ENCODE measurements at places on chromosomes 1 and 21. TPM values are rescaled to one million over a fixed set of nuclear protein-coding genes. Genes with fewer than 3 reads are reported as not detected.

RBM15 gene
- polyA plus RNA-seq = 1.9 TPM

MPC2 gene
- polyA plus RNA-seq = 153 TPM

UBXN10 gene
- 0.17 TPM for polyA plus RNA-seq

CLCA2 gene
- polyA plus RNA-seq = not detected

TENT5C gene
- polyA plus RNA-seq = 2.7 TPM

BTG2 gene
- polyA plus RNA-seq = 17.6 TPM

EPHA8 gene
- 0.01 TPM for polyA plus RNA-seq

PRDM16 gene
- polyA plus RNA-seq = 0.04 TPM

- H3K27ac ChIP-seq = peak overlapping the region; percentile 47
- no peak for DNase-seq
- H3K27me3 ChIP-seq = no peaks in the 10 kb centered on the region
- peaks cover 27% of the 10 kb centered on the region for H3K4me1 ChIP-seq
Observed at GRCh38 chr1:59156526-59157199, 140.2 kb upstream of the FGGY start.

GRCh38 chr1:228003461-228004330 is 3.1 kb upstream of the WNT3A start:
- no peaks in the 10 kb centered on the region for H3K36me3 ChIP-seq
- no peaks in the 10 kb centered on the region for H3K4me1 ChIP-seq
- DNase-seq = no peak
- H3K4me3 ChIP-seq = no peak overlapping the region
- no peak overlapping the region for H3K27ac ChIP-seq
- H3K27me3 ChIP-seq = peaks cover 52% of the 10 kb centered on the region

- DNase-seq = no peak
- no peaks in the 10 kb centered on the region for H3K27me3 ChIP-seq
- no peaks in the 10 kb centered on the region for H3K4me1 ChIP-seq
- H3K36me3 ChIP-seq = no peaks in the 10 kb centered on the region
Observed at GRCh38 chr1:115245227-115245626, 92.8 kb downstream of the NGF start.

- H3K36me3 ChIP-seq = no peaks in the 10 kb centered on the region
- H3K27ac ChIP-seq = no peak overlapping the region
- no peak for DNase-seq
- H3K4me3 ChIP-seq = no peak overlapping the region
- H3K27me3 ChIP-seq = no peaks in the 10 kb centered on the region
Observed at GRCh38 chr1:55747408-55747841, 532.3 kb upstream of the USP24 start.

DNA sequence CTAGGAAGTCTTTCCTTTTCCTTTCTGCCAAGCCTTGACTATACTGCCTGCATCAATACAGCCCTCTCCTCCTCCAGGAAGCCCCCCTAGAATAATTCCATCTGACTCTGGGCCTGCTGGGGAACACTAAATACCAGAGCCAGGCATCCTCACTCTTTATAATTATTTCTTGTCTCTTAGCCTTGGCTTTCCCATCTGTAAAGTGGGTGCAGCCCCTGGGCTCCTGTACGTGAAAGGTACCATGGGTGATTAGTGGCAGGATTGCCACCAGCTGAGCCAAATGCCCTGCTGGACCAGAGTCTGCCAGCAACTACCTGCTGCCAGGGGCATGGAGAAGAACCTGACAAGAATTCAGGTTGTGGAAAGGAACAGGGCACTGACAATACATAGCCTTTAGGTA is 58.7 kb downstream of the LGR6 start:
- no peaks in the 10 kb centered on the region for H3K36me3 ChIP-seq
- H3K4me3 ChIP-seq = no peak overlapping the region
- H3K4me1 ChIP-seq = no peaks in the 10 kb centered on the region
- DNase-seq = no peak

GRCh38 chr1:16189003-16189402 is 23.4 kb downstream of the ARHGEF19 start:
- no peaks in the 10 kb centered on the region for H3K36me3 ChIP-seq
- no peak overlapping the region for H3K27ac ChIP-seq
- H3K4me1 ChIP-seq = no peaks in the 10 kb centered on the region
- no peak overlapping the region for H3K4me3 ChIP-seq
- DNase-seq = no peak

GRCh38 chr1:233730380-233730779 is 116.5 kb downstream of the KCNK1 start:
- no peak overlapping the region for H3K27ac ChIP-seq
- DNase-seq = no peak
- no peak overlapping the region for H3K4me3 ChIP-seq
- H3K4me1 ChIP-seq = no peaks in the 10 kb centered on the region

GRCh38 chr1:17012775-17013490 is 1.2 kb upstream of the ATP13A2 start:
- H3K4me3 ChIP-seq = no peak overlapping the region
- DNase-seq = peak; percentile 15
- peaks cover 4% of the 10 kb centered on the region for H3K36me3 ChIP-seq

DNA sequence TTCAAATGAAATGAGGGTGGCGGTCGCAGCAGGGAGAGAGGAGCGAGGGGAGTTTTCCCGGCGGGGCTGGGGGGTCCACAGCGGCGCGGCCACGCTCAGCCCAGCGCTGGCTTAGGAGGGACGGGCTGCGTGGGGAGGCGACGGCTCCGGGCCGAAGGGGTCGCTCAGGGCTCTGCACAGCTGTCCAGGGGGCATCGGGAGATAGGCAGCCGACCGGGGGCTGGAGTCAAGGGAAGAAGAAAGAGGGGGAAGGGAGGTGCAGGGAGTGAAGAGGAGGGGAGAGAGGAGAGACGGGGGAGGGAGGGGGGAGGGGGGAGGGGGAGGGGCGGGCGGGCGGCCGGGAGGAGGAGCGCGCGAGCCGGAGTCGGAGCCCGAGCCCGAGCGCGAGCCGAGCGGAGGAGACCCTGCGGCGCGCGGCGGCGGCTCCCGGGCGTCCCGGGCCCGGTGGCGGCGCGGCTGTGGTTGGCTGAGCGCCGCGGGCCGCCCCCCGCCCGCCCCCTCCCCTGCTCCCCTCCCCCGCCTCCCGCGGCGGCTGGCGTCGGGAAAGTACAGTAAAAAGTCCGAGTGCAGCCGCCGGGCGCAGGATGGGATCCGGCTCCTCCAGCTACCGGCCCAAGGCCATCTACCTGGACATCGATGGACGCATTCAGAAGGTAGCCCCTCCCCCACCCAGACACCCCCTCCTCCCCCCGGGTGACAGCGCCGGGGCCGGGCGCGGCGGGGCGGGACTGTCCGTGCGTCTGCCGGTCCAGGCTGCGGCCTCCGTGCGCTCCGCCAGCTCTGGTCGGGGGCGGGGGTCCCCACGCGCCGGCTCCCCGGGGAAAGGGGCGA is at the start of gene PDE9A:
PDE9A (plus strand) TSS at position 391 of the 831 bp plus-strand sequence; CDS start at position 585, 194 bp downstream.
- peaks cover 6% of the 10 kb centered on the region for H3K4me1 ChIP-seq
- no peak within 1 kb of the TSS for H3K27ac ChIP-seq
- no peaks in the 10 kb centered on the region for H3K27me3 ChIP-seq

GRCh38 chr1:93015590-93015989 is 54.3 kb upstream of the DIPK1A start:
- H3K4me3 ChIP-seq = peak overlapping the region; percentile 44
- H3K4me1 ChIP-seq = peaks cover 43% of the 10 kb centered on the region
- peak overlapping the region; percentile 79 for H3K27ac ChIP-seq

All from psoas muscle (tissue), 8 donors.